ENCODE measurements at places on chromosomes 3 and 15.
A peak's percentile ranks its signal among the peaks of the same experiment; 100 is the strongest.

DNA sequence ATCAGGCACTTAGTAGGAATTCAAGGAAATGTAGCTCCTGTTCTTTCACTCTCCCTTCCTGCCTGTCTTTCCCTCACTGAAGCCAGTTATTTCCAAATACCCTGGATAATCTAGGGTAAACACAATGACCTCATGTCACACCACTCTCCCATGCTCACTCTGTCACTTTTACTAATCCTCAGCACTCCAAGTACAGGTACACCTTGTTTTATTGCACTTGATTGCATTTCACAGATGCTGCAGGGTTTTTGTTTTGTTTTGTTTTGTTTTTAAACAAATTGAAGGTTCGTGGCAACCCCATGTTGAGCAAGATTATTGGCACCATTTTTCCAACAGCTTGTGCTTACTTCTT is 40.8 kb downstream of the PPM1L start:
- no peak for DNase-seq

- no peak for DNase-seq
Observed at GRCh38 chr3:57929988-57930387, 78.2 kb upstream of the FLNB start.

- no peak for DNase-seq
Observed at GRCh38 chr3:151350656-151351055, 21.3 kb upstream of the P2RY13 start.

- DNase-seq, result no peak
Observed at GRCh38 chr3:53842436-53843194, 3.6 kb downstream of the CHDH start.

GRCh38 chr3:68148447-68148846 is 494.0 kb upstream of the SUCLG2 start:
- DNase-seq, result no peak

DNA sequence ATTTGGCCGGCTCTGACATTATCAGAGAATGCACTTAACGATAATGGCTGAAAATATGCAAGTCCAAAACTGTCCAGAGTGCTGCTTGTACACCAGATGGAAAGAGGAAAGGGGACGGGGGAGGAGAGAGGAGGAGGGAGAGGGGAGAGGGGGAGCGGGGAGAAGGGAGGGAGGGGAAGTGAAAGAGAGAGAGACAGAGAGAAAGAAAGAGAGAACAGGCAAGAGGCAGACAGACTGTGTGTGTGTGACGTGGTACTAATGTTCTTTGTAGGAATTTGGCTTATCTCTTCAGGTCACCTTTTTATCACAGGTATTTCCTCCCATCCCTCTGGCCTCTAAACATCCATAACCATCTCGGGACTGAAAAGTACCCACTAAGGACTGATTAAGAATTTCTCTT is 75.1 kb upstream of the LMOD3 start:
- no peak for DNase-seq

GRCh38 chr15:36807134-36807764 is 227.8 kb downstream of the CDIN1 start:
- no peak for DNase-seq

DNA sequence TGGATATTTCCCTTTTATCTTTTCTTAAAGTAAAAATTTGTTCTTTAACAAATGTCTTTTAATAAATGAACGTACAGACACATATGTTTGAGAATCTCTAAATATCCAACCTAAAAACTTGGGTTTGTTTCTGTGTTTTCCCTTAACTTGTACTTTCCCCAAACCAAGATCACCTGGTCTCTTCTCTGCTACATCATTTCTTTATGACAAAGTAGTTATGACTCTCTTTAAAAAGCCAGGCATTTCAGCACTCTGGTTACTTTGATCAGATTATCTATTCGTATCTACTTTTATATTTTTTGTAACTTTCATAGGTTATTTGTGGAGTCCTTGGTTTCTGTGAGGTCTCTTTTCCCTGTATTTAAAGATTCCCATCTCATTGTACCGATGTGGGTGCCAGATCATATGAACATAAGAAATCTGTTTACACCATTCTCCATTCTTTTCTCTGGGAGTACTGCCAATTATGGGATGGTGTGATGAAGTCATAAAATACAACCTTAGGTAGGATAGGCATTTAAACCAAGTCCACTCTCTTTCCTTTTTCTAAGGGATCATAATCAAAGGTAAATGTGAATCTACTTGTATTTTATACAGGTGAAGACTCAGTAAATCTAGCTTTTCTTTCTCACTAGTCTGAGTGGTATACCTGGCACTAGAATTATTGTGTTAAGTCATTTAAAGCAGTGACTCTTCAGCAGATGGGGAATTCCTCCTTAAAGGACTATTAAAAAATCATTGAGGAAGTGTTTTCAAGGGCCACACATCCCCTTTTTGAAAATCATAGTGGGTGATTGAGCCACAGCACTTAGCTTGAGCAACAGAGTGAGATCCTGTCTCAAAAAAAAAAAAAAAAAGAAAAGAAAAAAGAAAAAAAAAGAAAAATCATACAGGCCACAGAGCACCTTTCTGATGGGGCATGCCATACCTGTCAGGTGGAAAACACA is 12.4 kb upstream of the NFKBIZ start:
- DNase-seq, result no peak

- no peak for DNase-seq
Observed at GRCh38 chr15:27937851-27938250, 161.3 kb downstream of the OCA2 start.

- DNase-seq, result no peak
Observed at GRCh38 chr3:8727605-8728512, 5.7 kb upstream of the CAV3 start.

DNA sequence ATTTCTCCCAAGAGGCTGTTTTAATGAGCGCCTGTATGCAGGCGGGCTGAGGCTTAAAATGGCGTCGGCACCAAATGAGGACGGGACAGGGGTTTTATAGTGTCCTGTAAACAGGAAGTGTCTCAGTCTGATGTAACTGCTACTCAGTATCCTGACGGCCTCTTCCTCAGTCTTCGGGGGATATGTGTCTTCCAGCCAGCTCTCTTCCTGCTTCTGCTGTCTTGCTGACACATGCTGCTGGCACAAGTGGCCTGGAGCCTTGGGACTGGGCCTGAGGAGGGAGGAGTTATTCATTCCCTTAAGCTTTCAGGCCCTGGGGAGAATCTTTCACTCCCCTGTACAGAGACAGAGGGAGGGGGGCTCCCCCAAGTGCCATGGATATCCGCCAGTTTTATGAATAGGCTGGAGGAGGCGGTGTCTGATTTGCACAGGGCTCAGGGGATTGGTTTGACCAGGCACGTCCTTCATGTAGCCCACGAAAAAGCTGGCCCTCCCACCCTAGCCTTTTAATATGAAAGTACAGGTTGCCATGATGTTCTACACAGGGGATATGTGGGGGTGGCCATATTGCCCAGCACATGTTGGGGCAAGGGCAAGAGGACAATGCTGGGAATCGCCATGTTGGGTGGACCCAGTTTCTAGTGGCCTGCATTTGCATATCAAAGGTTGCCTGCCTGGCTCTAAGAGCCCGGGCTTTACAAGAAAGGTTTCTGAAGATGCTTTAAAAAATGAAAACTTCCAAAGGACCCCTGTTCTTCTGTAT is 19.9 kb downstream of the NDUFB4 start:
- DNase-seq, result no peak

DNA sequence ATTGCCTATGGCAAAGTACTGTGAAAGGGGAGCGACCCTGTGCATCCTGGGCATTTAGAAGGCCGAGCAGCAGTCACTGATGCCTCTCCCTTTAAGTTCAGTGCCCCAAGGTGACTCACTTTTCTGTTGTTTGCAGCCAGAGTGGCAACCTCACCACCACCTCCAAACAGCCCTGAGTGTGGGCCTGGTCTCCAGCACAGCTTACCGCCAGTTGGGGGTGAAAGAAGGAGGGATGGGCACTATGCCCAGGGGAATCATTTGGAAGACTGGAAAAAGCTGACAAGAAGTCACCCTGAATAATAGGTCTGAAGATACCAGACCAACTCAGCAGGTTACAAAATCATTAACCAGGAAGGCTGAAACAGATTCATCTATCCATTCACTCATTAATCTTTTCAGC is 571.8 kb downstream of the EPHB1 start:
- DNase-seq, result no peak

- no peak for DNase-seq
Observed at GRCh38 chr3:123320221-123320620, 118.5 kb downstream of the SEC22A start.

- no peak for DNase-seq
Observed at GRCh38 chr3:14297305-14297704, 105.1 kb upstream of the SLC6A6 start.

DNA sequence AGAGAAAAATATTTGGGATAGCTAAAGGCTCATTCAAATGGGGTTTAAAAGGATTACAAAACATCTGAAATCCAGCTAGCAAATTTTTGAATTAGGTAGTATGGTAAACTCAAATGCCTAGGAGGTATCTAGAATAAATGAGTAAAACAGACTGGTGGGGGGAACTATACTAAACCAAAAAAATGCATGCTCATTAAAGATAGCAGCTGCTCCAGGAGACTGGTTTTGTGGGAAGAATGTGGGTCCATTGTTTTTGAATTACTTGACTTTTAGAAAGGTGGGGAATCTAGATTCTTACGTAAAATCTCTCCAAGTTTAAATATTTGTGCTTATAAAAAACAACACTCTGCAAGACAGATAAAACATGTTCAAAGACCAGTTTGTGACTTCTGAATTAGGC is 73.8 kb downstream of the LEKR1 start:
- DNase-seq, result no peak

DNA sequence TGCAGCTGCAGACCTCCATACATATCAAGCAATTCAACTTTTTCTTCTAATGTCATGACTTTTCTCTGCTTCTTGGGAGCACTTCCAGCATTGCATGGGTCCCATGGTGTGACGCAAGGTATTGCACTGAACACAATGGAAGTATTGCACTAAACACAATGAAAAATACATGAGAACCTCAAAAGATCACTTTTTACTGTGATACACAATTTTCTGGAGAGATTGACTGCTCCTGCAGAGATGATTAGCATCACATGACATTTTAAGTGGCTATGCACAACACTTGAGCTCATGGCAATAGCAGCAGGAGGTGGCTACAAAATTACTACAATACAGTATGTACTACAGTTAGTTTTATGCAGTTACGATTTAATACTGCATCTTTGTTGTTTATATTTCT is 113.5 kb upstream of the BHLHE40 start:
- no peak for DNase-seq

- no peak for DNase-seq
Observed at GRCh38 chr3:65083240-65083639, 395.4 kb upstream of the ADAMTS9 start.

DNA sequence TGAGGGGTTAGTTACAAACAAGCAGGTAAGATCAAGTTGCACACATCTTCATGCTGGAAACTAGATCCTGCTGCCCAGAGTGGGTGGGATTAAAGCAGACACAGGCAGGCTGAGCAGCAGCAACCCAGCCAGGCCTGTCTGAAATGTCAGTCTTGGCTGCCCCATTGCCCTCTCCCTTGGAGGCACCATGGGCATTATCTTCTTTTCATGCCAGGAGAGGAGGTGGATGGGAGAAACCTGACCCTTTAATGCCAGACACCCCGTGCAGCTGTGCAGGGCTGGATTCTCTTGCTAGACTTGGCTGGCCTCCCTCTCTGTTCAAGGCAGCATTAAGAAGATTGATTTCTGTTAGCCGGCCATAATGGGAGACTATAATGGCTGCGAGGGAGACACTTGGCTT is 23.0 kb upstream of the EPHB1 start:
- DNase-seq, result no peak

- no peak for DNase-seq
Observed at GRCh38 chr3:44870375-44871061, 3.9 kb upstream of the TGM4 start.

DNA sequence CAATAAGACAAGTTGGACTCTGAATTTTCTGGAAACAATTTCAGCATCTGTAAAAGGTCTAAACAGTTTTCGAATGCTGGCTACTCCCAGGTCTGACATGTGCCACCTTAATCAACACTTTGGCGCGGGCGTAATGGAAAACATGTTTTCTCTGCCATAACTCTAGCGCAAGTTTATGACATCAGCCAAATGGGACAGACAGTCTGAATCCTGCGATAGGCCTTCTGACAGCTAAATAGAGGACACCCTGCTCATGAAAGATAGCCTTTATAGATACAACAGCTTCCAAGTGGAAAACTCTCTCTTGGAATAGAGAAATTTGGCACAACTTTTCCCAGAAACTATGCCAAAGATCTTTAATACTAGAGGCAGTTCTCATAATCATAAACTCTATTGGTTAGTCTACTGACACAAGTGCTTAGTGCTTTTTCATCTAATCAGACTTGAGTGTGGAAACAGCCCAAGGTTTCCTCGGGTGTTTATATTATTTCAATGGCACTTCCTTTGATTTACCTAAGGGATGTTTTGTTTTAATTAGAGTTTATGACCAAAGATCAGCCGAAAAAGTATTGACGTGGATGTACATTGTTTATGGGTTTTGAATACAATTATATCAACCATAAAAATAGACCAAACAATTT is 120.1 kb upstream of the DPH6 start:
- no peak for DNase-seq

DNA sequence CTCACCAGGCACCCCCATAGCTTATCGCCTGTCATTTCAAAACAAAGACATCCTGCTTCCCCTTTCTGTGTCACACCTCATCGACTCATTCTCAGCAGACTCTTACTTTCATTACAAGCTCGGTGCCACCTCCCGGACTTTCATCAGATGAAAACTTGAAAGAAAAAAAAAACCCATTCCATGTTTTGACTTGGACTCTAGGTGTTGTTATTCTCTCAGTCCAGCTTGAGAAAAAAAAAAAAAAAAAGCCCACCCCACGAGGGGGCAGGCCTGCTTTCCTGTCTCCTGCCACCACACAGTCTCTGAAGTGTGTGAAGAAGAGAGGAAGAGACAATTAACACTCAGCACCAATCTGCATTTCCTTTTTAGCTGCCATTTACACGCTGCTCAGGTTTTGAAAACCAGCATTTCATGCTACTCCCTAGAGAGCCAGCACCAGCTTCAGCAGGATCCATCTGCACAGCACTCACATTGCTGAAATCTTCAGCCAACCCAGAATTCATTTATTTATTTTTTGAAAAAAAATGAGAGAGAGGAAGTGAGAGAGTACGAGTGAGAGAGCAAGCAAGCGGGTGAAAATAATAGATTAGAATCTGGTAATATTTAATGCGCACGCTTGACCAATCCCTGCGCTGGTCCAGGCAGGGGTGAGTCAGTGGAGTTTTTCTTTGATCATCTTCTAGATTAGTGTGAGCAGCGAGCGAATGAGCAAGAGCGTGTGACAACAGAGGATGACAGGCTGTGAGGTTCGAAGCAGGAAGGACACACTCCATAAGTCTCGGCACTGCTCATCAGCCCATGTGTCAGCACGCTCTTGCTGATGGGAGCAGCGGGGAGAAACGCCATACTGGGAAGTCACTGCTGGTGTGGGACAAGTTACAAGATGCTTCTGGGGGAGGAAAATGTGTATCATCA is 23.5 kb downstream of the ZNF80 start:
- DNase-seq, result peak; percentile 55

GRCh38 chr3:18018491-18019160 is 276.2 kb upstream of the TBC1D5 start:
- no peak for DNase-seq

All from T-helper 9 cell (primary cell).